HFFc6 (cell line): ENCODE measurements at places on chromosomes 1 and 21.

DNA sequence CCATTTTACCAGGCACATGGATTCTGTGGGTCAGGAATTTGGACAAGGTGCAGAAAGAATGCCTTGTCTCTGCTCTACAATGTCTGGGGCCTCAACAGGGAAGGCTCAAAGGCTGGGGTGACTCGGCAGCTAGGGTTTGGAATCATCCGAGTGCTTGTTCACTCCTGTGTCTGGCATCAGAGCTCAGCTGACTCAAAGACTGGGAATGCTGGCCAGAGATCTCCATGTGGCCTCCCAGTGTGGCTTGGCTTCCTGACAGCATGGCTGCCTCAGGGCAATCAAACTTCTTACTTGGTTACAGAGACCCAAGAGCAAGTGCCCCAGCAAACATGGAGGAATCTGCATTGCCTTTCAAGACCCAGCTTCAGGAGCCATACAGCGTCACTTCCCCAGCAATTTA is 110.5 kb downstream of the TOMM20 start:
- peak; percentile 98 for DNase-seq

DNA sequence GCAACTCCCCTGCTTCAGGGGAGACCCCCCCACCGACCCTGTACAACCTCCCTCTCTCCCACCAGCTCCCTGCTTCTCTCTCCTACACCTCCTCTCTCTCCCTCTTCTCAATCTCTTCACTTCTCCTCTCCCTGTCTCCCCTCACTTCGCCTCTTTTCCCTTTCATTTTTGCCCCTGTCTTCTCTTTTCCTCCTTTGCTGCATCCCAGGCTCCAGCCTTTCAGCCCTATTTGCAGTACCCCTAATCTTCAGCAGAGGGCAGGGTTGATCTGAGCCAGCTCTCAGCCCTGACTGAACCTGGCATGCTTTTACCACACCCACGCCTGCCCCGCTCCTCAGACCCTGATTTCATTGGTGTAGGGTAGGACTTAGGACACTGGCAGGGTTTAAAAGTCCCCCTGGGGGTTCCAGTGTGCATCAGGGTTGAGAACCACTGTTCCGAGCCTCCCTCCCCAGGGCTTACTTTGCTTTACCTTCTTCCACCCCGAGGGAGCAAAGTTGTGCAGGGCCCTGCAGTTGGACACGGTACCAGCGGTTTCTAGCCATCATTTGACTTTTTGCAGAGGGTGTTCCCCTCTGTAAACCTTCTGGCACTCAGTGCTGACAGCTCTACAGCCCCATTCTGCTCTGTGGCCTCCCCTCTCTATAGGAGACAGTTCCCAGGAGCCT is 67.3 kb upstream of the CNTN2 start:
- DNase-seq: peak; percentile 32

GRCh38 chr1:224923726-224924125 is 5.7 kb upstream of the DNAH14 start:
- no peak for DNase-seq

DNA sequence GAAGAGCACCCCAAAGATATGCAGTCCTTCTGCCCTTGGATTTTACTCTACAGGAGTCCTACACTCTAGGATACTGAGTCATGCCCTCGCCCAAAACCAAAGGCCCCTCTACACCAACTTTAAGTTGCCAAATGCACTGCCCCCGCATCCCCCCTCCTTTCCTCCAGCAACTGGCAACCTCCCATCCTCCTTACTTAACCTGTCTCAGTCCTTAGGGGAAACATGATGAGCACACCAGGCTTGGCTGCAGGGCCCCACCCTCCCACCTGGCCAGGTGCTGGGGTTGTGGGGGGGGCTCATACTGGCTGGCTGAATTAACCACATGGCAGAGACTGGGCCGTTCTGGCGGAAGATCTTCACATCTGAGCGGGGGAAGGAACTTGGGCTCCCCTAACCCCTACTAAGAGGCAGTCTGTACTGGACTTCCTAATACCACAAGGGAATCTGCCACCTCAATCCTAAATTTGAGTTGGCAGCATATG is 1.2 kb downstream of the HDGF start:
- no peak for DNase-seq

DNA sequence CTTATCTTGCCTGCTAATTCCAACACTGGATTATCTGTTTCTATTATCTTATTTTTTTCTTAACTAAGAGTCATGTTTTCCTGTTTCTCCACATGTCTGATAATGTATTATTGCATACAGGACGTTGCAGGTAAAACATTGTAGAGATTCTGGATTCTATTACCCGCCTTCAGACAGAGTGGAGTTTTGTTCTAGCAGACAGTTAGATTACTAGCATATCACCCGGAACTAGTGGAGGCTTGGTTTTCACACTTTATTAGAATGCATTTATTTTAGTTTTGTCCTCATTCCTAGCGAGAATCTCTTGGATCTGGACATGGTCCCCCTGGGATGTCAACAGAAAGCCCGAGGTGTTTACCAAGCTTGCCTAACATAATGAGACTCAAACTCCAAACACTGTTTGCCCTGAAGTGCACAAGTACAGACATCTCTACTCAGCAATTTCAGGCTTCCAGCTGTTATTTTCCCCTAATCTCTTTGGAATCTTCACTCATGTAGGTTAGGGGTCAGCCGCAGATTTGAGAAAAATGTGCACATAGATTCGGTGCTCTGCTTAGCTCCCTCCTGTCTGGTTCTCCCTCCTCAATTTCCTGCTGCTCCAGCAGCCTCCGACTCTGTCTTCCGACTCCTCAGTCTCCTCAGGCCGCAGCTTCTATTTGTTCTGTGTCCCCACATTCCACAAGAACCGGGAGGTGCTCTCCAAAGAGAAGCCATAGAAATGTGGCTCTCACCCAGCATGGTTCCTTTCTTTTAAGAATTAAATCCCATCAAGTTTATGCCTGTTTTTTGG is 36.8 kb upstream of the PTPRF start:
- no peak for DNase-seq

DNA sequence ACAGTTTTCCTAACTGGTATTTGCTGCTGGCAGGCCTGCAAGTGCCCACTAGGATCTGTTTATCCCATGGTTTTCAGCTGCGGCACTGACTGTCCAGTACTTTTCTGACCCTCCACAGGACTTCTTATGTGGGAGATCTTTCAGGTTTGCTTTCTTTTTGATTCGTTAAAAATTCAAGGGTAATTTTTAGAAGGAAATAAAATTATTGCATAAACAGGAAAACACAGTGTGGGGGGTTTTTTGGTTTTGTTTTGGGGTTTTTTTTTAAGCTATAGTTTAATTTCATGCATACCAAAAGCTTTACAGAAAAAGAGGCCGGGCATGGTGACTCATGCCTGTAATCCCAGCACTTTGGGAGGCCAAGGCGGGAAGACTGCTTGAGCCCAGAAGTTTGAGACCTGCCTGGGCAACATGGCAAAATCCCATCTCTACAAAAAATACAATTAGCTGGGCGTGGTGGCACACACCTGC is 3.6 kb downstream of the NIBAN1 start:
- peak; percentile 43 for DNase-seq

DNA sequence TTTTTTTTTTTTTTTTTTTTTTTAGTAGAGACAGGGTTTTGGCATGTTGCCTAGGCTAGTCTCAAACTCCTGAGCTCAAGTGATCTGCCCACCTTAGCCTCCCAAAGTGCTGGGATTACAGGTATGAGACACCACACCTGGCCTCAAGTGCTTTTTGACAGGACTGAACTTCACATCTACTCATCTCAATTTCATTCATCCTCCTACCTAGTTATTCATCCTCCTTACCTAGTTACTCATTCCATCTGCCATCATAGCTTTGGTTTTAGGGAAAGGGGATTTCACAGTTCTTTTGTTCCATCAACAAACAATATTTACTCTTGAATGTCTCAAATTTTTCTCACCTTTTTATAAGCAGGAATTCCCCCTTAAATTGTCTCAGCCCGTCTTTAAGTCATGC is 38.6 kb upstream of the RALGPS2 start:
- no peak for DNase-seq

- DNase-seq: no peak
Observed at GRCh38 chr1:58619286-58620054, 42.4 kb upstream of the TACSTD2 start.
